ENCODE measurements at places on chromosomes 1 and 21. TPM values are rescaled to one million over a fixed set of nuclear protein-coding genes. Genes with fewer than 3 reads are reported as not detected.

Gene GLIS1
- total RNA-seq = 1.6 TPM

Gene RNF186
- total RNA-seq = not detected

Gene NADK
- total RNA-seq = 38.6 TPM

Gene S100A3
- not detected for total RNA-seq

Gene LGR6
- total RNA-seq = not detected

Gene VWA5B1
- total RNA-seq = not detected

Gene CD48
- not detected for total RNA-seq

DNA sequence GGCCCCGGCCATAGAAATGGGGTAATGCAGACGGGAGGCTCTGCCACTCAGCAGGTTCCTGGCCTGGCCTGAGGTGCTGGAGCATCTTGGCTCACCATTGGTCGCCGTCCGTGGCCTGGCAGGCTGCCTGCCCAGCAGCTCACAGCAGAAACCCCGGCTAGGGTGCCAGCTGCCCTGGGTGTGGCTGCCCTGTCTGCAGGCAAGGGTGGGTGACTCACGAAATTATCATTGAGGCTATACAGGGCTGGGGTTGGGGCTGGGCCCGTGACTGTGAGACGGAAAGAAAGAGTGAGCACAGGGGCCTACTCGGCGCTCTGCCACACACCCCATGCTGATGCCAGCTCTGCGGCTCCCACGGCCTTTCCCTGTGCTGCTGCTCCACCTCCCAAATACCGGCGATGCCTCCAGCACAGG is 8.0 kb upstream of the PKP1 start:
- DNase-seq = peak; percentile 93

GRCh38 chr1:212247179-212247721 is 38.0 kb upstream of the PPP2R5A start:
- DNase-seq = peak; percentile 45

- no peak for DNase-seq
Measured at GRCh38 chr1:65458730-65459396, 38.4 kb downstream of the LEPR start.

DNA sequence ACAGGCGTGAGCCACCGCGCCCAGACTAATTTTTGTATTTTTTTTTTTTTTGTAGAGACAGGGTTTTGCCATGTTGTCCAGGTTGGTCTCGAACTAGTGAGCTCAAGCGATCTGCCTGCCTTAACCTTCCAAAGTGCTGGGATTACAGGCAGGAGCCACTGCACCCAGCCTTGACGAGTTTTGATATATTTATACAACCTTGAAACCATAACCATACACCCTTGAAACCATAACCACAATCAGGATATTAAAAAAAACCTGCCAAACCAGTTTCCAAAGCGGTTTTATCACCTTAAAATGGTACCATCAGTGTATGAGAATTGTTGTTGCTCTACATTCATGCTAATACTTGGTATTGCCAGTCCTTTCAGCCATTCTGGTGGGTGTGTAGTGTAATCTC is 3.7 kb upstream of the PHACTR4 start:
- no peak for DNase-seq

DNA sequence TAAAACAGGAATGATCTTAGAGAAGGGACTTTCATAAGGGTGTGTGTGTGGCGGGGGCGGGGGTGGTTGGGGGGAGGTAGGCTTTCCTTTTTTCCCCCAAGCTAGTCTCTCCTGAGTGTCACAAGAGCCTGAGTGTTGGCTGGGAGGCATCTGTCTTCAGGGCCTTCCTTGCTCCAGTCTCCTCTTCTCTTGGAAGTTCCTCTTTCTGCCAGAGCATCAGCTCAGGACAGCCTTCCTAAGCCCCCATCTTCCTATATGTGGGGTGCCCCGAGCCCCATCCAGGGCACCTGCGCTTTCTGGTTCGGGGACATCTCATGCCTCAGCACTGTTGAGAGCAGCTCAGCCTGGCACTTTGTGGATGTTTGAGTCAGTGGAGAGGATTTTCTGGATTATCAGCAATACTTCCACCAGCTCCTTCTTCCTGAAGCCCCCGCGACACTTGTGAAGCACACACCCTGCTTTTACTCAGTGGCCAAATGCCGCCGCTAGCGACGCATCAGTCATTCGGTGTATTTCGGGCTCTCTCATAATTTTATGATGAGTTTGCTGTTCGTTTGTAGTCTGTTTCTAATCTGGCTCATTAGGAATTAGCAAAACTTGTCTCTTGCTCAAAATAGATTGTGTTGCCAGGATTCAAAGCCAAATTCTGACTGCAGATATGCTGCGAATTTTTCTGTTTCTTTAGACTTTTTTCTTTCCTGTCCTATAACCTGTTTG is 61.7 kb downstream of the GALNT2 start:
- no peak for DNase-seq

DNA sequence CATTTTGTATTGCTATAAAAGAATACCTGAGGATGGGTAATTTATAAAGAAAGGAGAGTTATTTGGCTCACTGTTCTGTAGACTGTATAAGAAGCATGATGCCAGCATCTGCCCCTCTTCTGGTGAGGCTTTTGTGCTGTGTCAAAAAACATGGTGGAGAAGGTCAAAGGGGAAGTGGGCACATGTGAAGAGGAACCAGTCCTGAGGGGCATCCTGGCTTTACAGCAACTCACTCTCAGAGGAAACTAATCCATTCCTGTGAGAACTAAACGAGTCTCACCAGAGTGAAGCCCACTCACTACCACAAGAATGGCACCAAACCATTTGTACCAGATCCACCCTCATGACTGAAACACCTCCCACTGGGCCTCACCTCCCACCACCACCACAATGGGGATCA is 18.8 kb upstream of the SELP start:
- DNase-seq = no peak

Data from fibroblast of the aortic adventitia (primary cell).